ENCODE measurements at places on chromosomes 7 and 10. TPM values are rescaled to one million over a fixed set of nuclear protein-coding genes. Genes with fewer than 3 reads are reported as not detected.

The HOXA6 gene
- polyA plus RNA-seq: not detected

The OR2A1 gene
- polyA plus RNA-seq: not detected

The TMEM236 gene
- polyA plus RNA-seq: 0.13 TPM

The SYT15B gene
- polyA plus RNA-seq: not detected

The SORCS1 gene
- polyA plus RNA-seq: 1.5 TPM

The IQUB gene
- polyA plus RNA-seq: 0.62 TPM

The LRRC17 gene
- polyA plus RNA-seq: 0.07 TPM

The PGAM2 gene
- not detected for polyA plus RNA-seq

The FFAR4 gene
- polyA plus RNA-seq: not detected

The ZNF365 gene
- polyA plus RNA-seq: not detected

The TIMM23 gene
- 230 TPM for polyA plus RNA-seq

The SPACDR gene
- polyA plus RNA-seq: 0.12 TPM

The SPDYE8 gene
- not detected for polyA plus RNA-seq

The SORCS3 gene
- not detected for polyA plus RNA-seq

The AZGP1 gene
- polyA plus RNA-seq: not detected

The MRLN gene
- not detected for polyA plus RNA-seq

The ITIH5 gene
- 5.2 TPM for polyA plus RNA-seq

The UNCX gene
- not detected for polyA plus RNA-seq

The CTTNBP2 gene
- polyA plus RNA-seq: not detected

The ZPBP gene
- polyA plus RNA-seq: not detected

The OR2F2 gene
- polyA plus RNA-seq: not detected

The IFIT2 gene
- polyA plus RNA-seq: 0.09 TPM

The STAMBPL1 gene
- polyA plus RNA-seq: not detected
